Spleen (tissue), 13 donors: ENCODE measurements at places on chromosomes 11 and 22.

- no peak for DNase-seq
Observed at GRCh38 chr11:119496469-119496868, 73.5 kb upstream of the THY1 start.

- DNase-seq, result no peak
Observed at GRCh38 chr22:20037419-20037818, 16.5 kb downstream of the TANGO2 start.

- DNase-seq, result no peak
Observed at GRCh38 chr22:21594865-21595452, 27.4 kb downstream of the UBE2L3 start.

- DNase-seq, result no peak
Observed at GRCh38 chr11:15493921-15494620, 379.3 kb downstream of the INSC start.

GRCh38 chr11:117911694-117912093 lies 17.5 kb downstream of the TMPRSS13 start:
- DNase-seq, result no peak

- DNase-seq, result no peak
Observed at GRCh38 chr11:8382436-8383053, 118.9 kb upstream of the LMO1 start.

DNA sequence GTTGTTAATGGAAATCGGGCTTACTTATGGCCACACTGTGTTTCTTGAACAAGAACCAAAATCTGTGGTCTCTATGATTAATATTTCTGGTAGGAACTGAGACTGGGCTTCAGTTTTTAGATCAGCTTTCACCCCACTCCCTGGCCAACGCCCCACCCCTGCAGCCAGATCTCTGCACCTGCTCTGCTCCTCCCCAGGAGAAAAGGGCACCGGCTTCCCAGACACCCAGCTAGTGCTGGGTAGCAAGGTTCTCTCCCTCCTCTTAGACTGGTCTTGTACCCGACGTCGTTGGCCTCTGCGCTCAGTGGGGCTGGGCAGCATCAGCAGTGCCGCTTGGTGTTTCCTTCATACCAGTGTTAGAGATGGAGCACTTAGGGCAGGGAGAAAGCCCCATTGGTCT lies 17.0 kb upstream of the CTTN start:
- DNase-seq, result no peak

- no peak for DNase-seq
Observed at GRCh38 chr11:120637131-120637530, 125.6 kb downstream of the GRIK4 start.

- no peak for DNase-seq
Observed at GRCh38 chr11:71532036-71532610, 5.1 kb downstream of the KRTAP5-7 start.

- no peak for DNase-seq
Observed at GRCh38 chr11:131178596-131178995, 191.8 kb upstream of the NTM start.

DNA sequence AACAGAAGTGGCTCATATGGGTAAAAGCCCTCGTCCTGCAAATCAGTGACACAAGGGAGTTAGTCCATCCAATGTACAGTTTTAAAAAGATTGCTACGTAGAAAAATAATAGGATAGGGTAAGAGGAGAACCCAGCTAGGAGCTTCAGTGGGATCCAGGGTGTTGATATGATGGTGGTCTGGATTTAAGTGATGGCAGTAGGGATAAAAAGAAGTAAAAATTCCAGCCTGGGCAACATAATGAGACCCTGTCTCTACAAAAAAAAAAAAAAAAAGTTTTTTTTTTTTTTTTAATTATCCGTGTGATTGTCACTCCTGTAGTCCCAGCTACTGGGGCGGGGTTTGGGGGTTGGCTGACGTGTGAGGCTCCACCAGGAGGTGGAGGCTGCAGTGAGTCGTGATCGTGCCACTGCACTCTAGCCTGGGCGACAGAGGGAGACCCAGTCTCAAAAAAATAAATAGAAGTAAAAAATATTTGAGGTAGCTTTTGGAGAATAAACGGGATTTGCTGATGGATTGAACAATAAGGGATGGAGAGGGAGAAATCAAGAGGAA lies 7.0 kb upstream of the L3MBTL2 start:
- DNase-seq, result no peak

GRCh38 chr22:48018346-48018745 lies 1255.9 kb downstream of the TBC1D22A start:
- no peak for DNase-seq

- no peak for DNase-seq
Observed at GRCh38 chr11:79189055-79189454, 251.8 kb downstream of the TENM4 start.

- no peak for DNase-seq
Observed at GRCh38 chr22:41668971-41669911, 19.4 kb downstream of the SNU13 start.

GRCh38 chr22:39289533-39289932 lies 29.9 kb downstream of the RPL3 start:
- DNase-seq, result no peak

DNA sequence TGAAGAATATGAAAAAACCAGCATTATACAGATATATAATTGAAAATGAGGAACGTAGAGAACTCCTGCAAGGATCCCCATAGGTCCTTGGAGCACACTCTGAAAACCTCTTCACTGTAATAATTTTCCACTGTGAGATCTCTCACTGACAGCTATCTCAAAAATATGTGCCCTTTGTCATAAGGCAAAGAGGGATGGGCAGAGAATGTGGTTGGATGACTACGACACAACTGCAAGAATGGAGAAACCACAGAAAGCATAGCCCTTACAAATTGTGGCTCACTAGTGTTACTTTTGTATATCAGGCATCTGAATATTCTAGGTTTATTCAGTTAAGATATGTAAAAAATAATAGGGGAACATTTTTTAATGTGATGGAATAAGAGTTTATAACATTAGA lies 7.9 kb upstream of the CTSC start:
- no peak for DNase-seq

DNA sequence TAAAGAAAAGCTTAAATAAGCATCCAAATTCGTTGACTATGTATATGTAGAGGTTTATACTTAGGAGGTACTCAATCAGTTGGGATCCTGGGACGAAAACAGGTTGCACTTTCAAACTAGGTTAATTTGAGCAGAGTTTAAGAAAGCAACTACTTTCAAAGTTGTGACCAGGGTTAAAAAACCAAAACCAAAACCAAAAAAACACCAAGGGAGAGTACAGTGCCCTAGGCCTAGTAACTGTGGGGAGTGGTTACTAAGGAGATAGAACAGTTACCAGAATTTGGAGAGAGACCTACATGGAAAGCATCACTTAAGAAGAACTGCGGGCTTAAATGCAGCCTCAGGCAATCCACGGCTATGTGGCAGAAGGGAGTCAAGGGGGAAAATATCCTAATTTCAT lies 148.3 kb downstream of the JRKL start:
- no peak for DNase-seq

GRCh38 chr11:101428918-101429317 lies 154.9 kb downstream of the TRPC6 start:
- DNase-seq, result no peak
